ENCODE measurements at places on chromosomes 3 and 15.

GRCh38 chr15:64622410-64623260 lies 152.8 kb downstream of the RBPMS2 start:
- DNase-seq, result no peak

- DNase-seq, result peak; percentile 47
Measured at GRCh38 chr3:65439641-65440284, 599.0 kb downstream of the MAGI1 start.

DNA sequence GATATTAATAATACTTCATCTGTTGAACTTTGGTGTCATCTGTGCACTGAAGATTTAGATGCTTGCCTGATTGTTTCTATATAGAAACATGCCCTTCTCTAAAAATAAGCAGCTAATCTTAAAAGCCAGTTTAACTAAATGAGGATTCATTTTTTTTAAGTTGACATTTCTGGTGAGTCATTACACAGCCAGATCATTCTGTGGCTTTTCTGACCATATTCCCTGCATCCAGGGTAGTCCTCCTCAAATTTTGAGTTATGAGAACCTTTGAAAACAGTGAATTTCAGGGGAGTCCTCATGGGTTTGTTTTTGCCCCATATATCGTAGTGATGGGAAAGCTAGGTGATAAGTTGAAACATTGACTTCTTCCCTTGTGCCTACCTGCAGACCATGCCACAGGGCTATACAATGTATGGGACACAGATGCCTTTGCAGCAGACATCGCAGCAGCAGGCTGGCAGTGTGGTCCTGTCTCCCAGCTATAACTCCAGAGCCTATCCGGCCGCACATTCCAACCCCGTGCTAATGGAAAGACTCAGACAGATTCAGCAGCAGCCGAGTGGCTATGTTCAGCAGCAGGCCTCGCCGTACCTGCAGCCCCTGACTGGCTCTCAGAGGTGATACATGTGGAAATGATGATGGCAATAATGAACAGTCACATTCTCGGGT lies 26.5 kb upstream of the P2RY12 start:
- DNase-seq, result no peak

GRCh38 chr15:94467034-94467433 lies 235.7 kb downstream of the MCTP2 start:
- DNase-seq, result no peak

GRCh38 chr15:79166311-79166955 lies 75.9 kb upstream of the RASGRF1 start:
- DNase-seq, result no peak

DNA sequence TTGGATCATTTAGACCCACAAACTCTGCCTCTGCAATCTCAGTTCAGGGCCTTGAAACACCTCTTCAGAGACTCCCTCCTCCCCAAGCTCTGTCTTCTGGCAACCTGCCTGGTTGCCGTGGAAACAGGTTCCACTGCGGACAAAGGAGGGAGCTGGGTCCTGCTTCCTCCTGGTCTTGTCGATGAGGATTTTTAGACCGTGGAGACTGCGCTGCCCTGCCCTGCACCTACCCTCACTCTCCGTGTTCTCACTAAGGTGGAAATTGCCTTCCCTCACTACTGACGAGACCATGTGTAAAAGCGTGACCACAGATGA lies at the start of gene RTP1:
TSS of gene RTP1 (plus strand) at position 152 of the 315 bp plus-strand sequence. CDS start at position 182, 30 bp downstream.
- no peak for DNase-seq

GRCh38 chr3:78967061-78967460 lies 800.7 kb downstream of the ROBO1 start:
- no peak for DNase-seq

All from AG09319 (cell line).